ENCODE measurements at places on chromosomes 2 and 18.

GRCh38 chr2:48233005-48233404 lies 296.9 kb upstream of the STON1 start:
- DNase-seq = no peak

DNA sequence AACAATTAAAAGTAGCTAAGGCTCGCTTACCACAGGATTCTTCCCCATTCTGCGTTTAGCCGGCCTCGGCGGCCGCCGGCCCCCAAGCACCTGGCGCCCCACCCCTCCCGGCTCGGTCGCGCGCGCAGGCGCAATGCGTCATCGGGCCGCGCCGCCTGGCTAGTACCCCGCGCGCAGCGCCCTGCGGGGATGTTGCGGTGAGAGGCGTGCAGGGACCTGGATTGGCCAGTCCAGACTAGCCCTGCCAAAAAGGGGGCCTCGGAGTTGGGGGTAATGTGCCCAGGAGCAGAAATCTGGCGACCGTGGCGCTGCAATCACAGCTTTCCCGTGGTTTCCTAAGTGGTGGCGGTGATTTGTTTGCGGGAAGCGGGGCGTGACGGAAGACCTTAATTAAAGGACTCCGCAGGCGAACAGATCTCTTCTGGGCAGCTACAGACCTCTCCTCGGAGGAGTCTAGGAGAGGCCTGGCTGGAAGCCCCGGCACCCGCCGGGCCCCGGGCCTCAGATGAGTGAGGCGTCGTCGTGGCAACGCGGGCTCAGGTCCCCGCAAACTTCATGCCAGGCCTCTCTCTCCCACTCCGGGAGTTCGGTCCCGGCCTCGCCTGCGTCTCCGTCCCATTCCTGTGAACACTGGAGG lies 606 bp downstream of the TMEM237 start:
- DNase-seq = peak; percentile 95

GRCh38 chr2:219206328-219207133 lies at the start of gene ZFAND2B:
TSS of gene ZFAND2B (plus strand) at chr2:219206782. CDS start at chr2:219206988, 206 bp downstream.
- DNase-seq = peak; percentile 98

DNA sequence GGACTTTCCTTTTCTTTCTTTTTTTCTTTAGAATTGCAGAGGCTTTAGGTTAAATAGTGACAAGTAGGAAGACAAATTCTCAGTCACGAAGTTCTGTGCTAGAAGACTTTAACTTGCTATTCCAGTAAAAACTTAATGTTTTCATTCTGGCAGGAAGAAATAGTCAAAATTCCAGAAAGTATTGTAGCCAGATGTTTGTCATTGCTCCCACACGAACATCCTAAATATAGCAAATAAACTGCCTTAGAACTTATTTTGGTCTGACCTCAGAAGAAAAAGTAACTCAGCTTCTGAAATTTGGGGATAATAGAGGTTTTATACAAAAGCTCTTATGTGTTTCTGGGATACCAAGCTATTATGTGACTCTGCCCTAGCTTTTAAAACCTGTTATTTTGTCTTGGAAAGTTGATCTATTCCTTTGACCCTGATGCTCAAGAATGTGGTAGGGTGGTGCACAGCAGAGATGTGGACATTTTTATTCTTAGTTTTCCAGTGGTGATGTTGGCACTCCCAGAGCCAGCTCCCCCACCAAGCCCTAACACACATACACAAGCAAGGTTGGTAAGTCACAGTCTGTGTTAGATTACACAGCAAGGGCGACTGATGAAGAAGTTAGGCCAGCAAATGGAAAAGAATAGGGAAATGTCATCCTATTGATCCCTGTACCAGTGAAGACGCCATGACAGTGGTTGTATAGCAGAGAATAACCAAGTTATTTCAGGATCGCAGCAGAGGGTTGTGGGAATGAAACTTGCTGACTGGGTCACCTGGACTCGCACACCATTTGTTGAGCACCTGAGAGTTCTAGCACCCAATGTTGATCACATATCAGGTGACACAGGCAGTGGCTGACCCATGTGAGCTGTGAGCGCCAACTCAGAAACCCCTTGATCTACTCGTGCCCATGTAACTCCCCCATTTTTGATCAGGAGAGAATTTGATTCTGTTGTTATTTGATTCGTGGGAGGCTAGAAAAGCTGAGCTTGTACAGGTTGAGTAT lies 23.7 kb downstream of the FARP2 start:
- no peak for DNase-seq

DNA sequence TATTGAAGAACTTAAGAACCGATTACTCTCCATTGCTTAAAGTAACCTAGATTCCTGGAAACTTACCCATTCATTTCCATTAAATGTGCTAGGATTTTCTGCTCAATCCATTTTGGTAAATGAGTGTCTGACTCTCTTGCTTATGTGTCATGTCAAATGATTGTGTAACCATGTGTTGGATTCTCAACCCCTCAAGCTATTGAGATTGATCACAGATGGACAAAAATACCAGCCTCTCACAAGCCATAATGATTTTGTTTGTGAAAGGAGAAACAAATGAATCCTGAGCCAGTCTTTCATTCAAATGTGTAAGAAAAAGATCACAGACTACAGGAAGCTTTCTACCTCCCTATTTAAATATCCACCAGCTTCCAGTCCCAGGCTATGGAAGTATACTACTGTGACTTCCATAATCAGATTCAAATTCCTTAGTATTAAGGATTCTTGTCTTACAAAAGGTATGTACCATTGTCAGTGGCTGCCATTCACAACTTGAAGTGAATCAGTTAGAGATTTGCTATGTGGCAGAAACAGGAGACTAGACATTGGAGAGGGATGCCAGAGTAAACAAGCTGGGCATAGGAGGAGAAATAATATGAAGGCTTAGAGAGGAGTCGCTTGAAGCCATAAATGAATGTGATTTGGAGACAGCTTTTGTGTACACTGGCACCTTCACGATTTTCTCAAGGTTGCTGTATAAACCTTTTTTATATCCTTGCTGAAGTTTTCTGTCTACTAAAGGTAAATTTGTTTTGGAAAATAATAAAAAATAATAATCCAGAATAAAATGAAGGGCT lies 498.5 kb upstream of the SETBP1 start:
- no peak for DNase-seq

Data from activated effector memory CD4-positive, alpha-beta T cell treated with anti-CD3 and anti-CD28 coated beads, Interleukin-2, amount 50 U/mL, for 16 hours (primary cell).